Osteocyte (in vitro differentiated cells): ENCODE measurements at places on chromosomes 7 and 10. TPM values are rescaled to one million over a fixed set of nuclear protein-coding genes. Genes with fewer than 3 reads are reported as not detected.

The CACNB2 gene
- total RNA-seq = 0.43 TPM in 1 of 2 replicates, not detected in the other

The GDF10 gene
- total RNA-seq = not detected in 2 replicates

The ZCWPW1 gene
- 4.4 and 5.0 TPM in 2 replicates for total RNA-seq

- no peaks in the 10 kb centered on the region for H3K27me3 ChIP-seq
- H3K4me1 ChIP-seq = peaks cover 90% of the 10 kb centered on the region
- H3K27ac ChIP-seq = peak overlapping the region; percentile 85
- peak overlapping the region; percentile 59 for H3K4me3 ChIP-seq
- peaks cover 73% of the 10 kb centered on the region for H3K36me3 ChIP-seq
Observed at GRCh38 chr7:134811765-134812164, 32.3 kb downstream of the CALD1 start.

GRCh38 chr7:27377988-27378387, 135.4 kb downstream of the EVX1 start:
- no peak overlapping the region for H3K27ac ChIP-seq
- H3K27me3 ChIP-seq = peaks cover 26% of the 10 kb centered on the region

DNA sequence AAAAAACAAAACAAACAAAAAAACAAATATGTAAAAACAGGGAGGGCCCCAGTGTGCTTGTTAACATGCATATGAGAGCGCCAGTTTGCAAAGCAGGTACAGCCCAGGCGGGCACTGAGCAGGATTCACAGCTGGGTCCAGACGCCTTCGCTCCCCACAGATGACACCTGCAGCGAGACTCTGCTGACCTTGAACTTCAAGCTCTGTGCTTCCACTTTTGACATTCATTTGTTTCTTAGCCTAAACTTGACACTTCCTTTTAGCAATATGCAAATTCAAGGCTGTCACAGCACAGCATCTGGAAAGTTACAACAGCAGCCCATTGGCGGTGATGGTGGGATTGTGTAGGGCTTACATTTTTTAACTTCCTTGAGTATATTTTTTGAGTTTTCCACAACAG, 88.8 kb upstream of the TNS3 start:
- no peak overlapping the region for H3K4me3 ChIP-seq
- H3K36me3 ChIP-seq = no peaks in the 10 kb centered on the region
- no peaks in the 10 kb centered on the region for H3K27me3 ChIP-seq
- no peak overlapping the region for H3K27ac ChIP-seq

GRCh38 chr10:55048830-55049498, 247.9 kb upstream of the PCDH15 start:
- no peak overlapping the region for H3K4me3 ChIP-seq
- H3K4me1 ChIP-seq = no peaks in the 10 kb centered on the region
- no peaks in the 10 kb centered on the region for H3K36me3 ChIP-seq
- DNase-seq = no peak
- peaks cover 3% of the 10 kb centered on the region for H3K27me3 ChIP-seq

- H3K27me3 ChIP-seq = peaks cover 16% of the 10 kb centered on the region
- no peak for DNase-seq
- no peaks in the 10 kb centered on the region for H3K4me1 ChIP-seq
Observed at GRCh38 chr7:117470777-117471176, 9.0 kb upstream of the CFTR start.

DNA sequence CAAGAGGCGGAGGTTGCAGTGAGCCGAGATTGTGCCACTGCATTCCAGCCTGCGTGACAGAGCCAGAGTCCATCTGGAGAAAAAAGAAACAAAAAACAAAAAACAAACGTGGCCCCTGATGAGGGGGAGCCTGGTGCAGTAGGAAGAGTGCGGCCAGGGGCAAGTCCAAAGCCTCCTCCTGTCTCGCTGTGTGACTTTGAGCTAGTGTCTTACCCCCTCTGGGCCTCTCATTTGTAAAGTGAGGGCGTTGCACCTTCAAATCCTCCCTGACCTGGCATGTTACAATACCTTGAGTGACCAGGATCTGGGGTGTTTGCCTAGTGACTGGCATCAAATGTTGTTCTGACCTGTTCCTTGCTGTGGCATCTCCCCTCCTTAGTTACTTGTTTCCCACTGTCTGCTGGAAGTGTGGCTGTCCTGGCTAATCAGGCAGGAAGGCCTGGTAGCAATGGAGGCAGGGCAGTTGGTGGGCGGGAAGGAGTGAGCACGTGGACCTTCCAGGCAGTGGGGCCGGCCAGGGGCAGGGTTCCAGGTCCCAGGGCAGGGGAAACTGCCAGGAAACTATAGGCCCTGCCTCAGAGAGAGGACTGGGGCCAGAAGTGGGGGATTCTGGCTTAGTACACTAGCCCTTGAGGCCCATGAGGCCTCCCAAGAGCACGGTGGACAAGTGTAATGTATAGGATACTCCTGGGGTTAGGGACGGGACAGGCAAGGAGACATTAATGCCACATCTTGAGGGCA, 24.5 kb upstream of the GOLGA7B start:
- DNase-seq = no peak
- H3K36me3 ChIP-seq = no peaks in the 10 kb centered on the region
- H3K27me3 ChIP-seq = no peaks in the 10 kb centered on the region
- H3K4me1 ChIP-seq = peaks cover 25% of the 10 kb centered on the region
- H3K4me3 ChIP-seq = no peak overlapping the region

- no peaks in the 10 kb centered on the region for H3K36me3 ChIP-seq
- H3K4me3 ChIP-seq = no peak overlapping the region
- no peak overlapping the region for H3K27ac ChIP-seq
- DNase-seq = no peak
Observed at GRCh38 chr10:120666308-120666707, 184.9 kb upstream of the WDR11 start.

- H3K36me3 ChIP-seq = no peaks in the 10 kb centered on the region
- DNase-seq = no peak
- H3K4me3 ChIP-seq = no peak overlapping the region
- no peaks in the 10 kb centered on the region for H3K4me1 ChIP-seq
- H3K27me3 ChIP-seq = peaks cover 2% of the 10 kb centered on the region
Observed at GRCh38 chr10:84718877-84719616, 390.7 kb downstream of the CCSER2 start.

DNA sequence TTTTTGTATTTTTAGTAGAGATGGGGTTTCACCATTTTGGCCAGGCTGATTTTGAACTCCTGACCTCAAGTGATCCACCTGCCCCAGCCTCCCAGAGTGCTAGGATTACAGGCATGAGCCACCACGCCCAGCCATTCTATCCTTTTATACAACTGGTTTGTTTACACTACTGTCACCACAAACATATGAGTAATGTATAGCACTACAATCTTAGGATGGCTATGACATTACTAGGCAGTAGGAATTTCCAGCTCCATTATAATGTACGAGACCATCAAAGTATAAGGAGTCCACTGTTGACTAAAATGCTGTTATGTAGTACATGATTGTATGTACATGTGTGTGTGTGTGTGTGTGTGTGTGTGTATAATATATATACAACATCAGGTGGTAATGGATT, 1126.1 kb upstream of the LRRN3 start:
- no peak for DNase-seq
- H3K4me1 ChIP-seq = peaks cover 3% of the 10 kb centered on the region
- no peak overlapping the region for H3K4me3 ChIP-seq
- H3K27me3 ChIP-seq = no peaks in the 10 kb centered on the region
- no peak overlapping the region for H3K27ac ChIP-seq
